ENCODE measurements at places on chromosomes 4 and X.

- DNase-seq = no peak
These were observed 38.0 kb downstream of the KIT start for GRCh38 chr4:54695788-54696187.

DNA sequence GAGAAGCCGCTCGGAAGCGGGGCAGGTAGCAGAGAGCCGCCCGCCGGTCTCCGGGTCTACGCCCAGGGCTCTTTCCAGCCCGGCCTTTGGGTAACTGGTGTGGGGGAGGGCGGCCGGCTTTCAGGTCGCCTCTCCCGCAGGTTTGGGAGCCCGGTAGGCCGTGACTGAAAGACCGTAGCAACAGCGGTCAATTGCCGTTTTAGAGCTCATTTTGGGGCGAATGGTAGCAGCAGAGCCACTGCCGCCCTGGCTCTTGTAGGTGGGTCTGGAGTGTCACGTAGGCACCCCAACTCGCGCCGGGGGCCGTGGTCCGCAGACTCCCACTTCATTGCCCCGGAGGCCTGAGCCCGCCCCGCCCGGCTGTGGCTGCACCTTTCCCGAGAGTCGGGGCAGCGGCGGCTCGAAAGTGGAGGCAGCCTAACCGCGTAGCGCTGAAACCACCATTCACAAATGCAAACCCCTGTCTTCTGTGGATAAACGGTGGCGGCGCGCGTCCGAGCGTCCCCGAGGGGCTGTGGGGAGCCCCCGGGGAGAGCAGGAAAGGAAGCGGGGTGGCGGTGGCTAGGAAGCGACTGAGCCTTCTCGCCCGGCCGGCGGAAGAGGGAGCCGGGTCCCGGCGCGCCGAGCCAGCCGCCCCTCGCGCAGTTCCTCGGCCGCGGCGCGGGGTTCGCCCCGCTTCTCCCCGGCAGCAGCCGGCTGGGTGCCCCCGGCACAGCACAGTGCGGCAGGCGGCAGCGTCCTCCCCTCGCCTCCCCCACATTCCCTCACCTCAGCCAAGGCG lies 2185.1 kb upstream of the TENM3 start:
- peak; percentile 40 for DNase-seq

GRCh38 chrX:40945361-40945713 lies 139.9 kb upstream of the USP9X start:
- peak; percentile 75 for DNase-seq

- no peak for DNase-seq
These were observed 373.1 kb upstream of the LCORL start for GRCh38 chr4:18394656-18395055.

- no peak for DNase-seq
These were observed 26.7 kb downstream of the DTHD1 start for GRCh38 chr4:36308150-36308549.

GRCh38 chrX:19602866-19603622 lies 87.7 kb upstream of the MAP3K15 start:
- peak; percentile 67 for DNase-seq

DNA sequence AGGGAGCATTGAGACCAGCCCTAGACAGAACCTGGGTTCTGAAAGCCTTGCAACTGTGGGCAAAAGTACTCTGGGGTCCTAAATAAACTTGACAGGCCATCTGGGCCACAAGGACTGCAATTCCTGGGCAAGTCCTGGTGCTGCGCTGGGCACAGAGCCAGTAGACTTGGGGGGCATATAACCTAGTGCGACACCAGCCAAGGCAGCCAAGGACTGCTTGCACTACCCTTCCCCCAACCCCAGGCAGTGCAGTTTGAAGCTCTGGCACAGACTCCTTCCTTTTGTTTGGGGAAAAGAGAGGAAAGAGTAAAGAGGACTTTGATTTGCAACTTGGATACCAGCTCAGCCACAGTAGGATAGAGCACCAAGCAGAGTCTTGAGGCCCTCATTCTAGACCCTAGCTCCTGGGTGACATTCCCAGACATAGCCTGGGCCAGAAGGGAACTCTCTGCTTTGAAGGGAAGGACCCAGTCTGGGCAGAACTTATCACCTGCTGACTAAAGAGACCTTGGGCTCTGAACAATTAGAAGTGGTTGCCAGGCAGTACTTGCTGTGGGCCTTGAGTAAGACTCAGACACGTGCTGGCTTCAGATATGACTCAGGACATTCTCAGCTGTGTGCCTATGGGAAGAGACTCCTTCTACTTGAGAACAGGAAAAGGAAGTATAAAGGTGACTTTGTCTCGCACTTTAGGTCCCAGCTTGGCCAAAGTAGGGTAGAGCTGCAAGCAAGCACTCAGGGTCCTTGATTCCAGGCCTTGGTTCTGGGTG lies 522.8 kb downstream of the GLUD2 start:
- DNase-seq = no peak

GRCh38 chrX:133939655-133940302 lies 45.6 kb downstream of the GPC3 start:
- DNase-seq = no peak

- DNase-seq = peak; percentile 49
These were observed 2.4 kb upstream of the MORF4L2 start for GRCh38 chrX:103688946-103689345.

GRCh38 chr4:80678413-80678812 lies 342.9 kb downstream of the CFAP299 start:
- DNase-seq = no peak

DNA sequence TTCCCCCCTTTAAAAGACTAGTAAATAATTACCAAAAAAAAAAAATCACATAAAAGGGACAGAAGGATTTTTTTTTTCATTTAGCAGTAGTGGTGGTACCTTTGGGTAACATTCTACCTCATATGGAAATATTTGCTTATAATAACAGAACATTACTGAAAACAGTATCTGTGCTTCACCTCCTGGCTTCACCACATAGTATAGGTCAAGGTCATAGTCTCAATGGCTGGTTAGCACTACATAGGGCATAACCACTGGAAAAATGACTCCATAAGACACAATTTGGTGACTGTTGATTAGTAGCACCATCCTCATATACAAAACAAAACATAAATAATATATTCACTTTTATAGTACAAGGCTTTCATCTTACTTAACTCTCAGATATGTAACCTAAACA lies 34.7 kb downstream of the MANBA start:
- no peak for DNase-seq

DNA sequence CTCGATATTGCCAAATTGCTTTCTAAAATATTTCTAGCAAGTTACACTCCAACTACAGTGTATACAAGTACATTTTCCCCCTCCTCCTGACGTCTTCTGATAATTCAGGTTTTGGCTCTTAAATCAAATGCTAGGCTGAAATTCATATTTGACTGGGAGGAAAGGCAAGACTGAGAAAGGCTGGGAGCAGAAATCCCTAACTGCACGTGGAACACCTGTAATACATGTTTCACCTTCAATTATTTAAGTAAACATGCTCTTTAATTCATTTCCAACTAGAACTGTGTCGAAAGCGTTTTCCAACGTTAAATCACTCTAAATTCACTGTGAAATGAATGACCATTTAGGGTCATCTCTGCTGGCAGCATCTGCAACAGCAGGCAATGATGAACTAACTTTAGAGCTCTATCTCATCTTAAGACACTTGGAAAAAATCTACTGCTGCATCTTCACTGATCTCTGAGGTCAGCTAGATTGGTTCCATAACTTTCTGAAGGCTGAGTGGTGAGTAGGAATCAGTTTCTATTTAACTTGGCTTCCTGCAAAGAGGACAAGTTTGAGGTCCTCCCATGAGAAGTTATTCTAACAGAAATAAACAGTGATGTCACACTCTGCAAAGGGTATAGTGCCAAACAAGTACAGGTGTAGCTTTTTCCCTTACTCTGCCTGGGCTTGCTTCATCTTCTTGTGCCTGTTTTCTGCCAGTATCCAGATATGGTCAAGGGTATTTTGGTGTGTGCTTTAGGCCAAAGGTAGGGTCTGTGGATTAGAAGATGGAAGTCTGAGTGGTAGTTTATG lies 144.3 kb upstream of the PAK3 start:
- DNase-seq = no peak

DNA sequence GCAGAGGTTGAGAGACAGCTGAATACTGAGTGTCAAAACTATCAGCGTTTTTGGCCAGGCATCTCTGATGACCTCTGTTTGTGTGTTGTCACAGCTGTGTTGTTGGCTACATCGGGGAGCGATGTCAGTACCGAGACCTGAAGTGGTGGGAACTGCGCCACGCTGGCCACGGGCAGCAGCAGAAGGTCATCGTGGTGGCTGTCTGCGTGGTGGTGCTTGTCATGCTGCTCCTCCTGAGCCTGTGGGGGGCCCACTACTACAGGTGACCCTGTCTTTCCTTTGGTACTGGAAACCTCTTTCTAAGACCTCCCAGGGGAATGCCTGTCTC lies 86.9 kb downstream of the EGF start:
- DNase-seq = no peak

DNA sequence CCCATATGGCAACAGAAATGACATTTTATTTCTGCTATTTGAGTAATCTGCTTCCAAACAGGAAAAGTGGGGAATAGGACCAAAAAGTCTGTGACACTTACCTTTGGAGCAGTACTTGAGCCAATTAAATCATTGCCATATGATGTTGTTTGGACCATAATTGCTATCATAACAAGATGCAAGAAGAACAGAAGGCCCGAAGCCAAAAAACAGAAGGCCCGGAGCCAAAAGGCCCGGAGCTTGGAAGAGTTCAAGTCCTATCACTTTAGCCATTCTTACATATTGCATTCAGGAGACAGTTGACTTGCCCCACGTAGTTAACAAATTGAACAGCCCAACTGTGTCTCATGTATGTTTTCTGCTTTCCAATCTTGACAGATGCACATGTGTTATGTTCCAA lies 285.6 kb downstream of the ARHGAP24 start:
- no peak for DNase-seq

DNA sequence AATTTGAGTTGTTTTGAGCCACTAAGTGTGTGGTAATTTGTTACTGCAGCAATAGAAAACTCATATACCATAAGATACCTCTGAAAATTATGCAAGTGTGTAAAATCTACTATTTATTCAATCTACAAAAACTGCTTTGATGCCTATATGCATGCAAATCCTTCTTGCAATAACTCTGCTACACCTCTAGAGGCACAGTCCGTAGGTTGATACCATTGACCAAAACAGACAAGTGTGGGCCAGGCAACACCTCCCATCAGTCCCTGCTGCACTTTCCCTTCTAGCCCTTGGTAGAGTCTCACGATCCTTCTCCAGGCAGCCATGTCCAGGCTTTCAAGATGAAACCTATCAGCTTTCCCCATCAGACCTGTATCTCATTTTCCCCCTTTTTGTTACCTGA lies 48.8 kb upstream of the FAM9A start:
- no peak for DNase-seq

- peak; percentile 63 for DNase-seq
These were observed 389.0 kb upstream of the ZFP42 start for GRCh38 chr4:187606581-187606980.

DNA sequence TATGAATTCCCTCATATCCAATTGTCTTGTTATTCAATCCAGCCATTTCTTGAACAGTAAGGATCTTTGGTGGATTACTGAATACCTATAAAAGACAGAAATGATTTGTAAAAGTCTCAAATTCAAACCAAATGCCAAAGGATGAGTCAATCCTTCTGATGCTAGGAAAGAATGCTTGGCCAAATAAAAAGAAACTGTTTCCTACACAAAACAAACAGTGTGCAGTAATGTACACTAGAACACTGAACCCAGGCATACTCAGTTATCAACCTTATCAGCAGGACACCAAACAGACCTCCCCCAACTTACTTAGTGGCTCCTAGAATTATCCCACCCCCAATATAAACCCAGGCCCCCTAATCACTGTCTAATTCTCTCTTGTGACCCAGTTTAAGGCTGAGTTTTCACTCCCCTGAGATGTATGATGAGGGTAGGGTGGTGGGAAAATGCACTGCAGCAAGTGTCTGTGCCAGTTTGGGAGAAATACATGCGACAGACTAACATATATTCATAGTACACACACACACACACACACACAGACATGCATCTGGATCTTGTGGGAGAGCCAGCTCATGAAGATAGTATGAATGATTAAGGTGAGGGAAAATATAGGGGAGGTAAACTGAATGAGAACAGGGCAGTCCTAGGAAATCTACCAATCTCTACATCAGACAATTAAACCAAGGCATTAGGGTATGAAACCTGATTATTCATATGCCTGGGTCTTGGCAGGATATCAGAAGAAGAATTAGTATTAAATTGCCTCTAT lies 35.0 kb downstream of the CLDN2 start:
- no peak for DNase-seq

DNA sequence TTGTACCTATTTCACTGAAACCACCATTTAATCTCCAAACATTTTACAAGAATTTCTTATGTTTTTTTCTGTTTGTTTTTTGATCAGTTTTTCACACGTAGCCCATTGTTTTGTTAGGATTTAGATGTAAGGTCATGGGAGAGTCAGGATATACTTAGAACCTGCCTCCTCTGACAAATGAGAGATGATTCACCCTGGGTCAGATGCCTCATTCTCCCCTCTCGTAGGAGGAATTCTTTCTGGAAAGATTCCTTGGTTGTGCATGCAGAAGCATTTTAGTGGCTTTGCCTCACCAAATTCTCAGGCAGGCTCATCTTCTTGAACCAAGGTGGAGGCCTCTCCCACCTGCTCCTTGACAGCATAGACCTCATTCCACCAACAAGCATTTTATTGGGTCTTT lies 599.3 kb downstream of the SPRY1 start:
- DNase-seq = peak; percentile 70

DNA sequence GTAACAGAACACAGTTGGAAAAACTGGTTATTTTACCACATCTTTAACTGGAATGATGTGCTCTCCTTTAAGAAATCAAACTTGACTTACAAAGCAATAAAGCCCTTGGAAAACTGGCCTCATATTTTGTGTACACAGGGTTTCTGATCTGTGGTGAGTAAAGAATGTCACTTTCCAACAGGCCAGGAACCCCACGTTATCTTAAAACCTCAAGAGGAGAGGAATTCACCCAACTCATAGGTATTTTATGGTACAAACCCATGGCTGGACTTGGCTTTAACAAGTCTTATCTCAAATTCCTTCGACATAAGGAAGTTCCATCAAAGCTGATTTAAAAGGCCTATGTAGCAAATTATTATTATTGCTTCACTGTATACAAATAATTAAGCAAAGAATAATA lies 1735.1 kb downstream of the PCDH7 start:
- DNase-seq = no peak

DNA sequence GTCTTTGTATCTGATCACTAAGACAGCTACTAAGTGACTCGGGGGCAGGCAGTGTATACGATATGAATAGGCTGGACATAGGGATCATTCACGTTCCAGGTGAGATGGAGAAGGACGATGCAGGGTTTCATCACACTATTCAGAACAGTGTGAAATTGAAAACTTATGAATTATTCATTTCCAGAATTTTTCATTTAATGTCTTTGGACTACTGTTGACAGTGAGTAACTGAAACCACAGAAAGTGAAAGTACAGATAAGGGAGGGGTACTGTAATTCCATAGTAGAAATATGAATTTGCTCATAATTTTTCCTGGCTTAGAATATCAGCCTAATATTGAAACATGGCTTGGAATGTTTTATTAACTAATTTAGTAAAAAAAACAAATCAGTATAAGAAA lies 24.4 kb downstream of the TMEM144 start:
- DNase-seq = no peak

- no peak for DNase-seq
These were observed 31.6 kb upstream of the NSG1 start for GRCh38 chr4:4355302-4355701.

Measured in mesenchymal stem cell (in vitro differentiated cells and primary cell).